Activated CD8-positive, alpha-beta memory T cell treated with anti-CD3 and anti-CD28 coated beads for 4 hours (primary cell): ENCODE measurements at places on chromosomes 3 and 15.

DNA sequence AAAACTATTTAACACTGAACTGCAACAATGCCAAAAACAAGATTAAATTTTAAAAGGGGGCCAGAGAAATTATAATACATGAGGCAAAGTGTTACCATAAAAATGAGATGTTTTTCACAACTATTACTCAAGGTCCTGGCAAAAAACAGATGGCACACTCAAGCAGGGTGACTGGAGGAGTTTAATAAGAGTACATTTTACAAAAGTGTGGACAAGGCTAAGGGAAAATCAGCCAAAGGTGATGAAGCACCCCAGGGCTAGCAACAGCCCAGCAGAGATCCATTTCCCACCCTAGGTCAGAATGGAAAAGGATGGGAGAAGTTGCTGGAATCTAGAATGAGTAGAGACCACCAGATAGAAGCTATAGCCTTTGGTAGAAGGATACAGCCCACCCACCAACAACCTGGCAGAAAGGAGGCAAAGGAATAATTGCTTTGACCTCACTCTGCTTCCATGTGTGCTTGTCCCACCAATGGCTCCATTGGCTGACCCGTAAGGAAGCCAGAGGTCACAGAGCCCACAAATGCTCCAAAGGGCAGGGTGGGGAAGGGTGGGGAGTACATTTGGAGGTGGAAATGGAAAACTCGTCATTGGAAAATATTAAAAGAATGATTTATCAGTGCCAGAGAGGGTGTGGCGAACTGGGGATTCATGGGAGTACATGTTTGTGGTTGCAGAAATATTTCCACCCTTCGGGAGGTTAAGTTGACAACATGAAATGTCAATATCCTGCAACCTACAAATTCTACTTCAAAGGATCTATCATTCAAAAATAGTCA is 161.0 kb upstream of the UBE2E2 start:
- DNase-seq, result no peak

DNA sequence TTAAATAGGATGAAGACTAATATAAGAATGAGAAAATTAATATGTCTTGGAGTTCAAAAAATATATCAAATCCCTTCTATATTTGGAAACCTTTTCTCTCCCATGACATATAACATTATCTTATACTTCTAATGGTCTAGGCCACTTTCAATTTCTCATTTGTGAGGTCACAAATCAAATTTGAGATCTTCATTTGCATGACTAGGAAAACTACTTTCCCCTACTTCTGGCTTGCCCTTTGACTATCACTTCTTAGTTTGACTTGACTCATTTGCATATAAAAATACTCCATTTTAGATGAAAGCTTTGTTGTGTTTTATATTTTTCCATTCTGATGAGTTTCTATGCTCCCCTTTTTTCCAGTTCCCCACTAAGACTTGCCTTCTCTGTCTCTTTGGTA is 598.6 kb upstream of the TBL1XR1 start:
- no peak for DNase-seq

GRCh38 chr3:24905266-24905665 is 410.6 kb upstream of the THRB start:
- no peak for DNase-seq

DNA sequence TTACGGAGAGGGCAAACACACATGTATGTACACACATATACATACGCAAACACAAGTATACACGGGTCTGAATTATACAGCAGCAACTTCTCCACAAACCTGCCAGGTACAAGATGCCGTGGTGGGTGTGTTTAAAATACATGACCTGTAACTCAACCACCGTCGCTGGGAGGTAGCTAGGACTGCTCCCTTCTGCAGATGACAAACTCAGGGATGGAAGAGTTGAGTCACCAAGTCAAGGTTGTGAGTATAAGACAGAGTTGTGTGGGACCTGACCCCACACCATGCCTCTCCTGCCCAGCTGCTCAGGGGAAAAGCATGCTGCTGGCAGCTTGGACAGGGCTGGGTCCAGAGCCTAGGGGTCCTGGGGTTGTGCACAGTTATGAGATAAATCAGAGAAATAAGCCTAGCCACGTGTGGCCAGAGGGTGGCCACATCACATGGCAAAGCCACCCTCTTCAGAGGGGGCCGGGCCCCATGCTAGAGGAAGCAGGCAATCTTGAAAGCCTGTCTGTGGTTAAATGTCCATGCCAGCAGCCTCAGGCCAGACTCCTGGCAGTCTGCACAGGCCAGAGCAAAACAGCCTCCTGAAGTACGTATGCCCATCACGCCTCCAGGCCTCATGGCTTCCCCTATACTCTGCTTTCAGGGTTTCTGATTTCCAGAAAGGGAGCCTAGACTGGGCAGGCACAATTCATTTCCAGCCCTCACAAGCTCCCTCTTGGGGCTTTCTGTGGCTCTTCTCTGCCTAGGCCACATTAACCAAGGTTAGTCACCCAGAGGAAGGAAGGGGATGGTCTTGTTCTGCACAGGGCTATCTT is 107.7 kb upstream of the RPL32 start:
- no peak for DNase-seq

GRCh38 chr3:160893207-160893606 is 137.2 kb downstream of the PPM1L start:
- no peak for DNase-seq

DNA sequence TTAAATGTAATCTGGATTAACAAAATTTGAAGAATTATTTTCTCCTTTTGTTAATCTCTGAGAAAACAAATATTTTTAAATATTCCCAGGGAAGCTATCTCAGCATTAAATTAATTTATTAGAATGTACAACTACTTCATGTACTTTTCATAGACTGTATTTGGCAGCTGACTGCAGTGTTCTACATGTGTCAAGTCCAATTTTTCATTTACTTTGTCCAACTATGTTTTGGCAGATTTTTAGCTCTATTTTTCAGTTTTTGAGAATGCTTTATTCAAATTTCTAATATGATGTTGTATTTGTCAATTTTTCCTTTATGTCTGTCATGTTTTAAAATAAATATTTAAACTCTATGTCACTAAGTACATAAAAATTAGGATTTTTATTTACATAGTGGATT is 925.1 kb downstream of the OTOL1 start:
- DNase-seq, result no peak

DNA sequence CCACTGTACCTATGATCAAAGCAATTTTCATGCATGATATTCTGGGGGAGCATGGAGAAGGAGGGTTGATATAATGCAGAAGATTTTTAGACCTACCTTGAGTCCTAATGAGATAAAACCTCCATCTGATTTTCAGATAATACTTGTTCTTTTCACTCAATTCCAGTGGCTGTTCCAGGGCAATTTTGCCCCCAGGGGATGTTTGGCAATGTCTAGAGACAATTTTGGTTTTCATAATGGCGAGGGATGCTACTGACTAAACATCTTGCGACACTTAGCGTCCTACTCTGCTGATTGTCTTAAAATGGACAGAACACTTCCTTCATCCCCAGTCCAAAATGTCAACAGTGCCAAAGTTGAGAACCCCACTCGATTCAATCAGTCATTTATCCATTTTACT is 26.6 kb downstream of the AGBL1 start:
- DNase-seq, result no peak

DNA sequence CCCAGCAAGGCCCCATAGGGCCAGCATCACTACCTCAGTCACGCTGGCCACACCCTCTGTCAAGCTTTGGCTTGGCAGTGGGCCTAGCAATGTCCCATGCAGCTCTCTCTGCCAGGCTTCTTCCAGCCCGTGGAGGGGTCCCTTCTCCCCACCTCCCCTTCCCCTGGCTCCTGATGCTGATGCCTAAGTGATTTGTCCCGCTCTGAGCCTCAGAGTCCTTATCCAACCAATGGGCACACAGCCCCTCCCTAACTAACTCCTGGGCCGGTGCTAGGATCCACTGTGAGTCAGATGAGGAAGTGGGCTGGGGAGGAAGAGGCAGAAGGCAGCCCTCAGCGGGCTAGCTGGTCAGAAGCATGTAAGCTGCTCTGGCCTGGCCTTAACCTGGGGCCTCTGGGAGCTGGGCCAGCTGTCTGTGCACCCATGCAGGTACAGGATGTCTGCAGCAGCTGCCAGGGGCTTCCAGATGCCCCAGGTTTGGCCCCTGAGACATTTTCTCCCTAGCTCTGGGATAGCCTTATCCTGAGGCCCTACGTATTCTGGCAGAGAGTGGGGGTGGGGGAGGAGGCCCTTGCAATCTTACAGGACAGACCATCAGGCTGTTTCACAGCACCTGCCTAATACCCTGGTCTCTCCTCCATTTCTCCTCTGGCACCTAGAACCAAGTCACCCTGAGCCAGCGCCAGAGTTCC is 740 bp upstream of the ZBTB47 start:
- no peak for DNase-seq

DNA sequence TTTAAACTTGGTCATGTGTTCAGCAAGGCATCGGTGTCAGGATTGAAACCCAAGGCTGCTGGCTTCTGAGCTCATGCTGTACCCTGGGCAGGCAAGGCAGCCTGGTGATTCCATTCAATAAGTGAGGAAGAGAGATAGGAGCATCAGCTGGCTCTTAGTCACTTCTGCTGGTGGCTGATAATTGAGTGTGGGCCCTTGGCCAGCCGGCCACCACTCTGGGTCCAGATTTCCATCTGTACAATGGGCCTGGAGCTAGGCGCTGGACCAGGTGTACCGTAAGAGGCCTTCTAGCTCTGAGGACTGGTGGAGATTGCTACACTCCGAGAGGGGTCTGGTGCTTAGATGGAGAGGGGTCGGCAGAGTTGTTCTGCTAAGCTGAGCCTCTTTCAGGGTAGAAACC is 4.3 kb downstream of the CD276 start:
- DNase-seq, result no peak

- no peak for DNase-seq
Observed at GRCh38 chr3:49799761-49800160, at the start of gene CDHR4. CDHR4 (minus strand) TSS chr3:49799873; CDS start chr3:49799812, 61 bp downstream.

DNA sequence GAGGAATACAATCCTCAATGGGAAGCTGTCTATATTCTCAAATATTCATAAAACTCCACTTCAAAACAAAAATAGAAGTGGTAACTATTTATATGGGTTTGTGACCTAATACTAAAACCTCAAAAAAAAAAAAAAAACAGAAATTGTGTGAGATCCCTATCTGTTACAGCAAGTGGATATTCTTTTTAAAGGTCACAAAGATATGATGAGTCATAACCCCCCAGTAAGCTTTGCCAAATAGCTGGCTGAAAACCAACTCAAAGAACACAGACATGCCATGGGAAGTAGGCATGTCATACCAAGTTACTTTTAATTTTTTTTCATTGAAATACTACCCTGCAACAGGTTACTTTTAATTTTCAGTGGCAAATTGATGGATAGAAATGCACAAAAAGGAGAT is 62.5 kb downstream of the CBLB start:
- no peak for DNase-seq

GRCh38 chr3:37935290-37935668 is 55.3 kb upstream of the VILL start:
- DNase-seq, result no peak

DNA sequence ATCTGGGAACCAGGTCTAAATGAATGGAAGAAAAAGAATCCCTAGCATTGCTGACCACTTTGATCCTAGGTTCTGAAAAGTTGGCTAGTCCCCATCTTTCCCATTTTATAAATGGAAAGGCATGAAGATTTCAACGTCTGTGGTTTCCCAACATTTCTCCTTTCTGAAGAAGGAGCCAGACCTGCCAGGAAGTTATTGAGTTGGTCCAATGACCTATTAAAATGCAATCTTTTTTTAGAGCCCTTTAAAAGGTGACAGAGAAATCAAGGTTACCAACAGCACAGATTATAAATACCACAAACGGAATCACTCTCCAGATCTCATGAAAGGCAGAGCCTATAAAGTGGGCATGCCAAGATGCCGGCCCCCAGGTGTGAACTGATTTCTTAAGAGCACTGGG is 505.6 kb upstream of the THBS1 start:
- DNase-seq, result no peak
